ENCODE measurements at places on chromosomes 6 and 20. TPM values are rescaled to one million over a fixed set of nuclear protein-coding genes. Genes with fewer than 3 reads are reported as not detected.

Gene AAR2
- 26.9 TPM for total RNA-seq

Gene ZSWIM3
- 0.58 TPM for total RNA-seq

Gene BPI
- not detected for total RNA-seq

Gene EFCAB8
- 0.75 TPM for total RNA-seq

Gene MUCL3
- not detected for total RNA-seq

Gene CDSN
- not detected for total RNA-seq

Gene C20orf141
- not detected for total RNA-seq

Gene OR5V1
- total RNA-seq: not detected

Gene TBXT
- not detected for total RNA-seq

Gene FILIP1
- not detected for total RNA-seq

Gene RIPPLY2
- not detected for total RNA-seq

Gene SLC16A10
- 15.7 TPM for total RNA-seq

Gene TNXB
- 9.7 TPM for total RNA-seq

Gene PACRG
- 0.57 TPM for total RNA-seq

Gene ANKRD66
- not detected for total RNA-seq

Gene PSORS1C2
- not detected for total RNA-seq

Gene NKX2-4
- total RNA-seq: not detected

Gene SAYSD1
- total RNA-seq: 21.8 TPM

Gene SLC23A2
- 21.1 TPM for total RNA-seq

Gene NOTCH4
- total RNA-seq: 0.38 TPM

Gene CTCFL
- not detected for total RNA-seq

Gene CHRNA4
- total RNA-seq: not detected

Gene C2
- 1.1 TPM for total RNA-seq

Gene GRIK2
- total RNA-seq: not detected

Gene UBD
- total RNA-seq: not detected

Gene MCHR2
- not detected for total RNA-seq

Gene KIFC1
- total RNA-seq: 2.1 TPM

Gene RUNX2
- total RNA-seq: 13.8 TPM

Gene DEFB113
- not detected for total RNA-seq

Gene IL17A
- total RNA-seq: not detected

Gene ZC3H12D
- total RNA-seq: 50.0 TPM

Gene NUS1
- 28.3 TPM for total RNA-seq

Gene TSBP1
- total RNA-seq: not detected

Gene ELOVL4
- 2.0 TPM for total RNA-seq

Gene UNC93A
- total RNA-seq: not detected

Gene TXLNB
- 0.22 TPM for total RNA-seq

Gene PDYN
- total RNA-seq: not detected

Gene PRDM13
- not detected for total RNA-seq

Gene PNRC1
- total RNA-seq: 1,236 TPM

Gene SAMHD1
- 78.2 TPM for total RNA-seq

Gene RFX6
- not detected for total RNA-seq

Gene PKHD1
- total RNA-seq: not detected

Gene HLA-DMA
- 32.3 TPM for total RNA-seq

Gene MYL9
- total RNA-seq: not detected

Gene GMEB2
- total RNA-seq: 33.8 TPM

Gene STMN3
- 65.9 TPM for total RNA-seq

Gene TNFRSF21
- 0.42 TPM for total RNA-seq

Gene COQ3
- total RNA-seq: 1.9 TPM

Gene SLC44A4
- total RNA-seq: not detected

Measured in CD8-positive, alpha-beta T cell (primary cell).